Pons (tissue), 1 donor: ENCODE measurements at places on chromosomes 1 and 21.

GRCh38 chr1:28021064-28021463 is 61.3 kb downstream of the XKR8 start:
- no peak for DNase-seq

- no peak for DNase-seq
Observed at GRCh38 chr1:209853676-209854075, 25.9 kb downstream of the UTP25 start.

DNA sequence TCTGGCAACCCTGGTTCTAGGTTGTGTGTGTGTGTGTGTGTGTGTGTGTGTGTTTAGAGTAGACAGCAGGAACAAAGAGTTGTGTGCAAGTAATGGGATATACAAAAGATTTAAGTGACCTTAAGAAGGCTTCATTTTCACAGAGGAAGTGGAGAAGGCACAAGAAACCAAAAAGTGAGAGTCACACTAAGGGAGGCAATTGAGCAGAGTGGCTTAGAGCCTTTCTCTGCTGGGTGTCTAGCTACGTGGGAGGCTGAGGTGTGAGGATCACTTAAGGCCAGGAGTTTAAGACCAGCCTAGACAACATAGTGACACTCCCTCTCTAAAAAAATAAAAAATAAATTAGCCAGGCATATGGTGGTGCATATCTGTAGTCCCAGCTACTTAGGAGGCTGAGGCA is 44.4 kb upstream of the HAO2 start:
- no peak for DNase-seq

GRCh38 chr1:184890539-184890973 is 83.8 kb downstream of the NIBAN1 start:
- no peak for DNase-seq

DNA sequence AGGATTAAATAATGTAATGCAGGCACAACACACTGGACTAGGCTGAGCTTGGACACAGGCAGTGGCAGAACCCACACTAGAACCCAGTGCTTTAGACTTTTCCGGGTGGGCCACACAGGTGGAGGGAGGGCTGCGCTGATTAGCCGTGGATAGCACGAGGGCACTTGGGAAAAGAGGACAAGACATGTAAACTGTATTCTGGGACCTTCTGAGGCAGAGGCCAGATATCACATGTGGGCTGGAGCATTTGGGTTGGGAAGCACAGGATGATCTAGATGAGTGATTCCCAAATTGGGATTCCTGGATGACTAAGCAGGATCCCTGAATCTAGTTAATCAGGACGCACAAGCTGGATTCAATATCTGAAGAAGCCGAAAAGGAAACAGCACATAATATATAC is 20.3 kb upstream of the A3GALT2 start:
- no peak for DNase-seq

GRCh38 chr1:98393719-98394118 is 267.8 kb upstream of the SNX7 start:
- no peak for DNase-seq

DNA sequence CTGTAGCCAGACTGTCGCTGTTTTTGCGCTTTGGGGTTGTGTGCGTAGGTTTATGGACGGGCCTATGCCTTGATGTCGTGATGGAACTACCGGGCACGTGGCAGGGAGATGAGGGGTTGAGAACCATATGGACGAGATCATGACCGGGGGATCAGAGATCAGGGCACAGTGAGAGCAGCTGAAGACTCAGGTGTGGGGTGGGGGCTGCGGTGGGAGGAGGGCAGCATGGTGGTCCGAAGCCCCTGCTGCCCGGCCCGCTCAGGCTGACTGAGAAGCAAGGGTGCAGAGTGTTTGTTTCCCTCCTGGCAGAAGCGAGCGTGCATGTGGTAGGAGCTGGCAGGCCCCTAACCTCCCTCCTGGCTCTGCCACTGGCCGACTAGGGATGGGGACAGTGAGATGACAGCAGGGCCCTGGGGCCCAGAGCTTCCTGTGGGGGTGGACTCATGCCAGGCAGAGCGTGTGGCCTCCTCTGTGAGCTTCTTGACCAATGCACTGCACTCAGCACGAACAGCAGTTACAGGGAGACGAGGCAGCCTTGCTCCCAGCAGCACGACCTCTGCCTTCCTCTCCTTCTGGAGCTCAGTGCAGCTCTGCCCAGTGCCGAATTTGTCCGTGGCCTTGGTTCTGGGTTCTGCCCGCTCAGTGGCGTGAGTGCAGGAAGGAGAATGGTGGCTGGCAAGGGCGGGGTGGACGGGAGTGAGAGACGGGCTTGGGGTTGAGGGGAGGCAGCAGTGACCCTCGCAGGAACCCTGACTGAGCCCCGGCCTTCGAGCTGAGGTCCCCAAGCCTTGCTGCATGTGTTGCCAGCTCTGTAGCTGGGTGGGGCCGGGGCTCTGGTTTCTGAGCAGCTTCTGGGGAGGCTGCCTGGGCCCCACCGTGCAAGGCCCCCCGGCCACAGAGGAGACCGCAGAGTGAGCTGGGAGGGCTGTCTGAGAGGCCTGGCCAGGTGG is 22.2 kb upstream of the LRRC3 start:
- DNase-seq, result no peak

GRCh38 chr1:156515956-156516355 is 15.4 kb upstream of the MEF2D start:
- DNase-seq, result no peak

DNA sequence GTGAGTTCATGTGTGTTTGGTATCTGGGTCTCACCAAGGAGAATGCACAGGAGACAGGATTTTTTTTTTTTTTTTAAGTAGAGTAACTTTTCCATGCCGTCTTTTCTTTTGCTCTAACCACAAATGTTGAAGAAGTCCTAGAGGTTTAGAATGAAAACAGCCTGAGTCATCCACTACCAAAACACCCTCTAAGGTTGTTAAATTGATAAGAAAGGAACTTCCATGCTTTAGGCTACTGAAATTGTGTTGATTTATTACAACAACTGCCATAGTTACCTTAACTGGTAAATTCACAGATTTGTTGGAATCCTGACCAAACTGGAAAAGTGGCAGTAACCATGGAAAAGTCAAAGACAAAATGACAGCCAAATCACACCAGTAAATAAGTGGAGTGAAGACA is 375.6 kb downstream of the AMY1C start:
- no peak for DNase-seq

- DNase-seq, result no peak
Observed at GRCh38 chr21:46098303-46099141, 610 bp downstream of the COL6A2 start.

- no peak for DNase-seq
Observed at GRCh38 chr1:231487019-231487418, 41.5 kb upstream of the TSNAX start.

GRCh38 chr1:17741052-17741451 is 14.1 kb upstream of the ACTL8 start:
- DNase-seq, result no peak

DNA sequence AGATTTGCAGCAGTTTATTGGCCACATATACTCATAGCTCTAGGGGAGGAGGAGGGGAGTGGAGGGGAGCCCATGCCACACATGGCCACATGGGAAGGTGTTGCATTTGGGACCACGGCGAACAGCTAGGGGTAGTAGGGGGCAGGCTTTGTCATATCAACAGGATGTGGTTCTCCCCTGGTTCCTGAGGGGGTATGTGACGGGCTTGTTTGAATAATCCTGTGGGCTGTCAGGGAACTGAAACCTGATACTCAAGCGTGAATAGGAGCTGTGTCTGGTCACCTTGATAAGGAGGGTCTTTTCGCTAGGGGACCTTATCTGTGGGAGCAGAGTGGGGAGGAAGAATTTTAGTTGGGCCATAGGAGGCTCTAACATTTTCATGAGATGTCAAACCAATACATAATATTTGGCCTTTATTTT is 264.7 kb downstream of the CTH start:
- no peak for DNase-seq

- DNase-seq, result no peak
Observed at GRCh38 chr1:181612100-181612499, 128.8 kb downstream of the CACNA1E start.

GRCh38 chr21:45283611-45284455 is 3.9 kb downstream of the POFUT2 start:
- DNase-seq, result no peak

DNA sequence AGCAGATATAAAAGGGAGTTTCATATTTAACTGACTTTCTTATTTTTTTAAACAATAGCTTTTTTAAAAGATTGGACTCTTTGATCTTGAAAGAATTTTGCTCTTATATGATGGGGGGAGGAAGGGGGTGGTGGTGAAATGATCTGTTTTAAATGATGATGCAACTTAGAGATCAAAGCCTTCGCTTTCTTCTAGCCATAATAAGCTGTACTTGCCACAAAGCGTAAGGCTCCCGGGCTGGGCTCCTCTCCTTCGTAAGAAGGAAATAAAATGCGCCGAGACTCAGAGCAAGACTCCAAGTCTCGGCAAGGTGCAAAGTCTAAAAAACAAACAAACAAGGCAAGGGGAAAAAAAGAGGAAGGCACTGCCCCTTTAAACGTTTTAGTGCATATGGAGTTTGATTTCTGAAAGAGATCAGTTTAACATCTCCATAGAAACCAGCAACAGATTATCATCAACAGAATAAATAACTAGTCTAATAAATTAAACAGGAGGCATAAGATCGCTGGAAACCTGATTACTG is 3.3 kb downstream of the CASZ1 start:
- DNase-seq, result no peak

- DNase-seq, result no peak
Observed at GRCh38 chr1:115572710-115573109, 69.1 kb upstream of the VANGL1 start.
